Kidney epithelial cell (primary cell): ENCODE measurements at places on chromosomes 7 and 10. TPM values are rescaled to one million over a fixed set of nuclear protein-coding genes. Genes with fewer than 3 reads are reported as not detected.

DNA sequence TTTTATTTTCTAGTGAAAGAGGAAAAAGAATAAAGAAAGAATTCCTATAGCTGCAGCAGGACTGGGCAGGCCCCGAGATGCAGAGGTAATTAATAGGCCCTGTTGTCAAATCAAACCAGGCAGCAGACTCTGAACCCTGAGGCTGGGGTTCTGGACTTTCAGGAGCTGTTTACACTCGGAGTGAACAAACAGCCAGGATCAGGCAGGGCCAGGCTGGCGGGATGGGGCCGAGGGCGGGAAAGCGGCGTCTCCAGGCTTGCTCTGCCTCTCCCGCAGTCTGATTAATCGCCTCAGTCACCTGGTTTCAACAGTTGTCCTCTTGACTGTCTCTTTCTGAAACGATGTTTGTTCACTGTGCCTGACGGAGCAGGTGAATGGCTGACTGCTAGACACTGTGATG lies 675.4 kb upstream of the FOXK1 start:
- DNase-seq = no peak

DNA sequence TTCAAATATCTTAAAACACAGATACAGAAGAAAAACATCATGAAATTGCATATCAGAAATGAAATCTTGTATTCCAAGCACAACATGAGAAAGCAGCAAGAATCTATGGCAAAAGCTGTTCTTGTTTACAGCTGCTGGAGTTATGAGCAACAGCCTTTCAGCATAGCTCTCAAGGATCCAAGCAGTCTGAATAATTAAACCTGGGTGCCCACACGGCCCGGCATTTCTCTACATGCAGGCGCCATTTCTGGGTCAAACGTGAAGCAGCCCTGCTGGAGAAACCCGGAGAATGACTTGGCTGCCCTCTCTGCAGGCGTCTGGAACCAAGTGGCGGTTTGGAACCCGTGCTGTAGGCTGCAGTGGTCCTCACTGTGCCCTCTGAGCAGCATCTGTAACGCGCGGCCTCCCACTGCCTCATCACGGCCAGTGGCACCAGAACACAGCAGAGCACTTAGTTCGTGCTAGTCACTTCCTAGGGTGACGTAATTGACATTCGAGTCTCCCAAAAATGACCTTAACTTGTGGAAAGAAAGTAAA lies 213.0 kb downstream of the TCERG1L start:
- no peak for DNase-seq

DNA sequence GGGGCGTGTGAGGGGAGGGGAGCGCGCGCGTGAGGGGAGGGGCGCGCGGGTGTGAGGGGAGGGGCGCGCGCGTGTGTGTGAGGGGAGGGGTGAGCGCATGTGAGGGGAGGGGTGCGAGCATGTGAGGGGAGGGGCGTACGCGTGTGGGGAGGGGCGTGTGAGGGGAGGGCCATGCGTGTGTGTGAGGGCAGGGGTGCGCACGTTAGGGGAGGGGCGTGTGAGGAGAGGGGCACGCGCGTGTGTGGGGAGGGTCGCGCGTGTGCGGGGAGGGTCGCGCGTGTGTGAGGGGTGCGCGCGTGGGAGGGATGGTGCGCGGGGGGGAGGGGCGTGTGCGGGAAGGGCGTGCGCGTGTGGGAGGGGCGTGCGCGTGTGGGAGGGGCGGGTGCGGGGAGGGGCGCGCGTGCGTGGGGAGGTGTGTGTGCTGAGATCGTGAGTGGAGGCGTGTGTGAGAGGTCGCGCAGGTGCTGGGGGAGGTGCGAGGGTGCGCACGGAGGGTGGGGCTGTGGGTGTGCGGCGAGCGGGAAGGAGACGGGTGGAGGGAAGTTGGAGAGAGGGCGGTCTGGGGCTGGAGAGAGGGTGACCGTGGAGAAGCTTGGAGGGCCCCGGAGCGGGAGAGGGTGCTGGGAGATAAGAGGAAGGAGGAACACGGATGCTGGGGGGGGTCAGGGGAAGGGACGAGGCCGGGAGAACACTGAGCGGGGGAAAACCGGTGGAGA lies 19.7 kb downstream of the MXI1 start:
- DNase-seq = no peak

CNNM1 gene
- total RNA-seq = 0.62 and 0.92 TPM in 2 replicates

FAM25A gene
- total RNA-seq = not detected in 2 replicates
